ENCODE measurements at places on chromosomes 16 and 17.

DNA sequence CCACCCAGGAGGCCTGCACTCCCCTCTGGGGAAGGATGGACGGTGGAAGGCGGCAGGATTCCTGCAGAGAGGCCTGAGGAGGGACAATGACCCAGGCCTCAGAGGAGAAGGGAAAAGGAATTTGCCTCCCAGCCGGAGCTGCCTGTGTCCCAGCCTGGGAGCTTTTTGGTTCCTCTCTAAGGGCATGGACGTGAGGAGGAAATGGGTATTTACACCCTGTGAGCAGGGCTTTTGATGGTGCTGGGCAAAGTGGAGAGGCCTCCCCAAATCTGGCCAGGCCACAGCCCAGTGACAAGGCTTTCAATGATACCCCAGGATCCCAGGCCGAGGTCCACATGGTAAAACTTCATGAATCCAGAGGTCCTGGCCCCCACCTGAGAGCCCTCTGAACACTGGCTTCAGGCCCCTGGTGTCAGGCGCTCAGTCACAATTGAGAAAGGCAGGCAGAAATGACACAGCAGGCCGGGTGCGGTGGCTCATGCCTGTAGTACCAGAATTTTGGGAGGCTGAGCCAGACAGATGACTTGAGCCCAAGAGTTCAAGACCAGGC lies 56.0 kb upstream of the DOC2B start:
- no peak for DNase-seq

- DNase-seq: no peak
These were observed 264.3 kb downstream of the CPPED1 start for GRCh38 chr16:12539185-12539929.

GRCh38 chr16:8865145-8865882 lies 3.5 kb downstream of the CARHSP1 start:
- no peak for DNase-seq

DNA sequence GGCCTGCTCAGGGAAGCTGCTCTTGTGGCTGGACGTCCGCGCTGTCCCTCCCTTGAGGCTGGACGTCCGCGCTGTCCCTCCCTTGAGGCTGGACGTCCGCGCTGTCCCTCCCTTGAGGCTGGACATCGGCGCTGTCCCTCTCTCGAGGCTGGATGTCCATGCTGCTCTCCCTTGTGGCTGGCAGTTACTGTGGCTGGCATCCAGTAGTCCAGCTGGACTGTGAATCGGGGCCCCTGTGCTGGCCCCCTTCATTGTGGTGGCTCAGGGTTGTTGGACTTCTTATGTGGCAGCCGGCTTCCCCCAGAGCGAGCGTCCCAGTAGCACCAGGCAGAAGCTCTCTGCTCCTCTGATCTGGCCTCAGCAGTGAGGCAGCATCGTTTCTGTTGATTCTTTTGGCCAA lies 141.5 kb downstream of the IRF8 start:
- no peak for DNase-seq

DNA sequence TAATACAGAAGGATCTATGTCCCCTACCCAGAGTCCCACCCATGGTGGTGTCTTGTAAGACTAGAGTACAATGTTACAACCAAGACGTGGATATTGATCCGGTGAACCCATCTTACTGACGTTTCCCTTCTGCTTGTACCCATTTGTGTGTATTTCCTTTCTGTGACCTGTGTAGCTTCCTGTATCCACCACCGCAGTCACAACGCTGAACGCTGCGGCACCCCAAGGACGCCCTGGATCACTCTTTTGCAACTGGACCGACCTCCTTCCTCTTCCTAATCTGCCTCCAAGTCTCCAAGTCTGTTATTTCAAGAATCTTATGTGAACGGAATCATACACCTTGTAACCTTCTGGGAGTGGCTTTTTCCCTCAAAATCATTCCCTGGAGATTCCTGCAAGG lies 33.5 kb upstream of the CBX4 start:
- DNase-seq: no peak

Data from stimulated activated CD4-positive, alpha-beta T cell treated with anti-CD3 and anti-CD28 coated beads, Interleukin-1b, Interleukin-23, amount 100 ng/mL, for 1 hour (primary cell).